Hematopoietic multipotent progenitor cell treated with erythropoietin and hydrocortisone succinate and interleukin-3 and kit ligand, for 6 days (in vitro differentiated cells): ENCODE measurements at places on chromosomes 3 and 15.

DNA sequence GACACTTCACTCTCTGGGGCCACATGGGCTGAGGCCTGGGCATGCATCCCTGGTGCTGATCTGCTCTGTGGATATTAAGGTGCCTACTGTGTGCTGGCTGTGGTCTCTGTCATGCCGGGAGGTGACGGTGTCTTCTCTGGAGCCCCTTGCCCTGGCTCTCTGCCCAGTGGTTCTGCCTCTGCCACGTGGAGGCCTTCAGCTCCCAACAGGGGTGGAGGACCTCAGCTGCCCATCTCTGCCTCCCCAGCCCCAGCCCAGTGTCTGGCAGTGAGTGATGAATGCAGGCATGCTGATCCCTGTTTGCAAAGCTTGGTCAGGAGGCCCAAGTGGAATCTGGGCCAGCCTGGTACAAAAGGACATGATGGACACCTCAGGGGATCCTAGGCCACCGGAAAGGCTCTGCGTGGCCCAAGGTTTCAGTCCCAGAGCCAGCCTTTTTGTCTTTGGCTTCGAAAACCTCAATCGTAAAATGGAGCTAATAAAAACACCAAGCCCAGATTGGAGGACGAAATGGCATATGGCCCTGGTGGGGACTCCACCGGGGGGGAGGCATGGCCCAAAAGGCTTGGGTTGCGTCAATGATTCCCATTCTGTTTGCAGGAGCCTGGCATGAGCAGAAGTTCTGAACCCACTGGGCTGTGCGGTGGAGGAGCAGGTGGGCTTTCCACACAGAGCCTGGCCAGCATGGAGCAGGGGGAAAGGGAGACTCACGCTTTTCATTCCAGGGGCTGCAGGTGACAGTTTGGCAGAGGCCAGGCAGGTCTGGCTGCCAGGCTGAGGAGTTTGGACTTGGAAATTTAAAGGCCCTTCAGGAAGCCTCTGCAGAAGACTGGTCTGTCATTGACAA, 54.7 kb upstream of the KLF13 start:
- DNase-seq = no peak

GRCh38 chr15:101407439-101407838, 82.1 kb downstream of the PCSK6 start:
- no peak for DNase-seq

DNA sequence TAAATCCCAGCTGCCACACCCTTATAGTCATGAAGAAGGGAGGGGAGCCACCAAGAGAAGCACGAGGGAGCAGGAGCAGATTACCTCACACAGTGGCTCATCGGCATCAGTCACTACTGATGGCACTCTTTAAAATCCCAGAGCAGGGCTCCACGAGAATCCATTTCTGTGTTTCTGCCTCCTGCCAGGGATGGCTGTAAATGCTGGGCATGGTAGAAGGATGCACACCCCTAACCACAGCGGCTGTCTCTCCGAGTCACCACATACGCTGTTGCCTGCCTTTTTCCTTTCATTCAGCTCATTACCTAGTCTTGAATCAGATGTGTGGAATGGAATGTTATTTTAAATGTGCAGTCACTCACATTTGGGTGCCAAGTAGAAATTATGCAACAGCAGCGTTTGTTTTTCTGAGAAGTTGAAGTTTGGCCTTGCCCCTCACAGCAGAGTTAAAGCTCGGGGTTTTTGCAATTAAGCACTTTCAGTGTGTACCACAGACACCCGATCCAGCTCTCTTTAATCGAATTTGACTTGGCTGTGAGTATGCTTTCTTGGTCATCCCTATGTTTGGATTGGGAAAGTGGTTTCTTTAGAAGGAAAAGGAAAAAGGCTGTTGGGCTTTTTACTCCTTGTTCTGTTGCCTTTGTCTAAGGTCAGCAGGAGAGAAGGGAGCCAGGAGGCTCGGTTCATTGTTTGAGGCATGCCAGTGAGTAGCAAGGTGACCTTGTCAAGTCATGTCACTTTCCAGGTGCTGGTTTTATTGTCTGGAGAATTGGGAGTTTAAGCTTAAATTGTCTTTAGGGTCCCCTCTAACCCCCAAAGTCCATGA, 284.2 kb upstream of the TPM1 start:
- no peak for DNase-seq

DNA sequence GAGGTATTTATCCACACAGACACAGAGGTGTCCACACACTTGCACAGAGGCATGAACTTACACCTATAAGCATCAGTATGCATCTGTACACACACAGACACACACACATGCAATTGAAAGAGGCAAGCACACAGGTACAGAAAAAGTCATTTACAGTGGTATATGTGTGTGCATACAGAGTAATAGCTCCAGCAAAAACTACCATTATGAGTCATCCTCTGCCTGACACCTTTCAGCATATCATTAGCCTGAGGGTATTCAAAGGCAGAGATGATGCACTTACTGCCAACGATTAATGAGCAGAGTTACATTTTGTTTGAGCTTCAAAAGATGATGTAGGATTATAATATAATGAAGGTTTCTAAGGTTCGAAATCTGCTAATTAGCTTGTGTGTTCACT, 100.3 kb upstream of the TPRG1 start:
- DNase-seq = no peak

- DNase-seq = peak; percentile 21
Observed at GRCh38 chr3:183410280-183410679, 18.1 kb downstream of the MCF2L2 start.

- DNase-seq = peak; percentile 50
Observed at GRCh38 chr3:127431066-127431465, 143.2 kb upstream of the PRR20G start.

GRCh38 chr15:72201391-72201921, 3.9 kb upstream of the GRAMD2A start:
- DNase-seq = no peak

DNA sequence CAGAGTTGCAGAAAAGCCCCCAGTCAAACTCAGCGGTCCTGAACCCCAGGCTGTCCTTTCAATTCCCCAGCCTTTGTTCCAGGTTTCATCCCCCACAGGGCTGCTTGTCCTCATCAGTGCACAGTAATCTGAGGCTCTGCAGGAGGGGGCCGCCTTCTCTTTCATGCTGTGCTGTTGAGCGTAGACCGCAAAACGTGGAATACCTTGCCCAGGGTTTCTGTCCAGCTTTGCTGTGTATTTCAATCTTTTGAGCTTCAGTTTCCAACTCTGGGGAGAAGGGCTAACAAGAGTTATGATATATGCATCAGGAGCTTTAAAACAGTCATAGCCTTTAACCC, 64.8 kb downstream of the FAM43A start:
- no peak for DNase-seq

DNA sequence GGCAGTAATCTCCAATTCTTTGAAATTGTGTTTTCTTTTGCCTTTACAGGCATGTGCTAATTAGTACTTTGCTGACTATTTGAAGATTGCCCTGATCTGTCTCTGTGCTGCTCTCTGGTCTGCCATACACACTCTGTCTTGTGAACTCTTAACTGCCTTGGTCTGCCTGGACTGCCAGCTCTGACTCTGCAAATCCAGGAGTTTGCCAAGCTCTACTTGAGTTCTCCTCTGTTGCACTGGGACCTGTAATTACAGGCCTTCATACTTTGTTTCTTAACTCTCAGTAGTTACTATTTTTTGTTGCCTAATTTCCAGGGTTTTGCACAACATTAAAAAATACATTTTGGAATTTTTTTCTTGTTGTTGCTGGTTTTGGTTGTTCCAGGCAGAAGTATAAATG, 155.0 kb downstream of the RSRC1 start:
- DNase-seq = no peak

DNA sequence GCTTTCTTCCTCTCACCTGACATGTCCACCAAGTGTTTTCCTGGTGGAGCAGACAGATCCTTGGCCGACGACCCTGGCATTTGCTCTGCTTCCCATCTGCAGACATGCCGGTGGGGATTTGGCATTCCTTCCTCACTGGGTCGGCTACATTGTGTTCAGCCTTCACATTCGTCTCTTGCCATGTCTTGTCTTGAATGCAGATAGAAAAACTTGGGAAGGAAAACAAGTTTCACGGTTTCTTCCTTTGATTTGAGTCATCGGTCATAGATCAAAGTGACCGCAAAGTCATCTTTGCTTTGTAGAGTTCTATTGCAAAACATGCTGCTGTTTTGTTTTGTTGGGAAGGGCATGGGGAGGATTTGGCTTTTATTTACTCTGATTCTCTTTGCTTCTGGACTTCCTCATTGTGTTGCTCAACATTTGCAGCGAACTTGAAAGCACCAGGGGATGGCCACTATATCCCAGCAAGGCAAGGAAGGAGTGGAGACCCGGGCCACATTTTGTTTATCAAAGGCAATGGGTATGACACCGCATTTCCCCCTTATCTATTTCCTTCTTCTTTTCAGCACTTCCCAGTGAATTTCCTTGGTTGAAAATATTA, 321.3 kb downstream of the CACNA2D3 start:
- DNase-seq = no peak

DNA sequence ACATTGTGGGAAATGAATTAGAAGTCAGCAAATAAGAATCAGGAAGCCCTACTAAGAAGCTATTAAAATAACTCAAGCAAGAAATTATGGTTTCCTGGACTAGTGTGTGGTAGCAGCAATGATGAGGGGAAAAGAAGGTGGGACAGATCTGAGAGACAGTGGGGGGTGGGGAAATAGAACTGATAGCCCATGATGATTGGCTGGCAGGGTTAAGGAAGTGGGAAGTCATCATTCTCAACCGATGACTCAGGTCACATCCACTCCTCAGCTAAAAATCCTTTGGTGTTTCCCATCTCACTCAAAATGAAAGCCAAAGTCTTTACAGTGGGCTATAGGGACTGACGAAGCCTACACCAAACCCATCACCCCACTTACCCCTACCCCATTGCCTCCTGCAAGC, 153.9 kb upstream of the ARHGEF26 start:
- DNase-seq = no peak

DNA sequence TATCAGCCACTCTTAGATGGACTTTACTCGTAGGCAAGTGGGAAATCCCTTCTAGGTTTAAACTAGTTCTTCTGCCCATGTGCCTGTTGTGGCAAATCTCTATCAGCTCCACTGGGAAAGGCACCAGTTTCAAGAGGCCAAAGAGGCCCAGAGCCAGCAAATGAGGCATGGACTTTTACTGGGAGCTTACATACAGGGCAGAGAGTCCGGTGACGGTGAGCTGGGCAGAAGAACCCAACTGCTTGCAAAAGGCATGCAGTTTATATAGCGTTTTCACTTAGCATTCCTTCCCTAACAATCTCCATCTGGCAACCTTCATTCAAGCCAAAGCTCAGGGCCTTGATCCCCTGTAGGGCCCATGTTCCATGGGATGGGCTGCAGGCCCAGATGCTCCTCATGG, 93.0 kb upstream of the C3orf80 start:
- no peak for DNase-seq

DNA sequence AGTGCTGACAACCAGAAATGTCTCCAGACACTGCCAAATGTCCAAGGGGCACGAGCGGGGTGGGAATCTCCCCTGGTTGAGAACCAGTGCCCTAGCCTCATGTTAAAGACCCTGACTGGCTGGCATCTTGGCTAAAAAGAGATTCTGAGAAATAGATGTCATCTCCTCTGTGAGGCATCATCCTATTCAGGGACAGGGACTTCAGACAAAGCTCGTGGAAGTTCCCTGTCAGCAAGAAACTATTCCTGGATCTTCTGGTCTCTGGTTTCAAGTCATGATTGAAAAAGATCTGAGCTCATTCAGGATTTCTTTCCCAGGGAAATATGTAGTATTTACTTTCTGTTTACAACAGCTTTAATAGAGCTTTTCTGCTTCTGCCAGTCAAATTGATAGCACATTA, 10.8 kb downstream of the WDR5B start:
- no peak for DNase-seq

DNA sequence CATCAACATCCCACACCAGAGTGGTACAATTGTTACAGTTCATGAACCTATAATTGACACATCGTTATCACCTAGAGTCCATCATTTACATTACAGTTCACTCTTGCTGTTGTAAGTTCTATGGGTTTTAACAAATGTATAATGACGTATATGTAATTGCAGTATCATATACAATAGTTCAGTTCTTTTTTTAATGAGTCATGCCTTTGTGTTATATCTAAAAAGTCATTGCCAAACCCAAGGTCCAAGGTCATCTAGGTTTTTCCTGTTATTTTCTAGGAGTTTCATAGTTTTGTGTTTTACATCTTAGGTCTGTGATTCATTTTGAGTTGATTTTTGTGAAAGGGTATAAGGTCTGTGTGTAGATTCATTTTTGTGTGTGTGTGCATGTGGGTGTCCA, 160.9 kb upstream of the GALNT15 start:
- DNase-seq = no peak

GRCh38 chr3:65901226-65901625, 137.5 kb downstream of the MAGI1 start:
- DNase-seq = no peak

GRCh38 chr3:126481808-126482502, 6.3 kb upstream of the ZXDC start:
- DNase-seq = no peak

DNA sequence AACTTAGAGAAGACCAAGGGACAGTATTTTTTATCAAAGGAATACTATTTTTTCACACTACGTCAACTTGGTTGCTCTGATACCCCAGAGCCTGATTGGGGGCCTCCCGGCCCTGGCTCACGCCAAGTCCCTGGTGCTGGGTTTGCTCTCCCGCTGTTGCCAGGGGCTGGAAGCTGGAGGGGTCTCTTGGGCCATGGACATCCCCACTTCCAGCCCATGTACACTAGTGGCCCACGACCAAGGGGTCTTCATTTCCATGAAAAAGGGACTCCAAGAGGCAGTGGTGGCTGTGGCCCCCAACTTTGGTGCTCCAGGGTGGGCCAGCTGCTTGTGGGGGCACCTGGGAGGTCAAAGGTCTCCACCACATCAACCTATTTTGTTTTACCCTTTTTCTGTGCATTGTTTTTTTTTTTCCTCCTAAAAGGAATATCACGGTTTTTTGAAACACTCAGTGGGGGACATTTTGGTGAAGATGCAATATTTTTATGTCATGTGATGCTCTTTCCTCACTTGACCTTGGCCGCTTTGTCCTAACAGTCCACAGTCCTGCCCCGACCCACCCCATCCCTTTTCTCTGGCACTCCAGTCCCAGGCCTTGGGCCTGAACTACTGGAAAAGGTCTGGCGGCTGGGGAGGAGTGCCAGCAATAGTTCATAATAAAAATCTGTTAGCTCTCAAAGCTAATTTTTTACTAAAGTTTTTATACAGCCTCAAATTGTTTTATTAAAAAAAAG, 20.3 kb upstream of the BSN start:
- DNase-seq = no peak

DNA sequence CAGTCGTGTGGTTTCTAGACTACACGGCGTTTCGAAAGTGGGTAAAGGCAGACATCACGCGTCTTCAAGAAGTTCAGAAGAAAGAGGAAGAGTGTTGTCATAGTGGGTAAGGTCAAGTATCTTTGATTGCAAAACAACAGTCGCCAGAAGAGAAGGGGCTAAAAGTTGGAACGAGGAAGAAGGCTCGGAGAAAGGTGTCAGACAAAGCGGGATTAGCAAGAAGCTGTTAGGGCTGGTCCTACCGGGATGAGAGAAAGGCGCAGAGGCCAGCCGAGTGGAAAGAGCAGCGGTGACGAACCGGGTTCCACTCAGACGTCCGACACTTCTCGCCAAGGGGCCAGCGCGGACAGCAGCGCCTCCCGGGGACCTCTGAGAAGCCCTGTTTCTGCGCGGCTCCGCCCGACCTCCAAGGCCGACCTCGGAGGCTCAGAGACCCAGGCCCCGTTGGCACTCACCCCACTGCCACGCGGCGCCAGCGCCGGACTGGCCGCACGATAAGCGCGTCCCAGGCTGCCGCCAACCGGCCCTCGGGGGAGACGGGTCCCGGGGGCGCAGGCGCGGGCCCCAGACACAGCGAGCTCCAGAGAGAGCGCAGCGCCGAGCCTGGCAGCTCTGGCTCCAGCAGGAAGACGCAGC, 436 bp downstream of the ADPGK start:
- peak; percentile 86 for DNase-seq

GRCh38 chr15:94228611-94229010, 2.8 kb upstream of the MCTP2 start:
- peak; percentile 77 for DNase-seq
